NCI-H1417 treated with DMSO at 0.1 percent for 48 hours (cell line): ENCODE measurements at places on chromosomes 16 and 17.

DNA sequence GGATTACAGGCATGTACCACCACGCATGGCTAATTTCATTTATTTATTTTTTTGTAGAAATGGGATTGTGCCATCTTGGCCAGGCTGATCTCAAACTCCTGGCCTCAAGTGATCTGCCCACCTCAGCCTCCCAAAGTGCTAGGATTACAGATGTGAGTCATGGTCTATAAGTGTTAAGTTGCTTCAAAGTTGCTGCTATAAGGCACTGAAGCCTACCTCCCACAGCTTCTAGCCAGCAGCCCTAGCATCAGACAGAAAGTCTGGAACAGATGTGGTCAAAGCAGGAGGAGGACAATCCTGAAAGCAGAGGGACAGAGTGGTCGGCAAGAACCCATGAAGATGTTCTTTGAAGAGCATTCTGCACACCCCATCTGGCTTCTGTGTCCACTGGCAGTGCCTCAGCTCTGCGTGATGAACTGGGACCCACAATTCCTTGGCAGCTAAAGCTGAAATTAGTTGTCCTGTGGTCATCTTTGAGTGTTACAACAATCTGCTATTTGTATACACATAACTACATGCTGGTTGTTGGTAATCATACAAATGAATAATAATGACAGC, 11.2 kb downstream of the MAP3K14 start:
- DNase-seq = no peak

GRCh38 chr16:55398762-55399161, 74.8 kb downstream of the IRX6 start:
- no peak for DNase-seq

- DNase-seq = no peak
Measured at GRCh38 chr17:15909481-15909991, 35.4 kb upstream of the ADORA2B start.

DNA sequence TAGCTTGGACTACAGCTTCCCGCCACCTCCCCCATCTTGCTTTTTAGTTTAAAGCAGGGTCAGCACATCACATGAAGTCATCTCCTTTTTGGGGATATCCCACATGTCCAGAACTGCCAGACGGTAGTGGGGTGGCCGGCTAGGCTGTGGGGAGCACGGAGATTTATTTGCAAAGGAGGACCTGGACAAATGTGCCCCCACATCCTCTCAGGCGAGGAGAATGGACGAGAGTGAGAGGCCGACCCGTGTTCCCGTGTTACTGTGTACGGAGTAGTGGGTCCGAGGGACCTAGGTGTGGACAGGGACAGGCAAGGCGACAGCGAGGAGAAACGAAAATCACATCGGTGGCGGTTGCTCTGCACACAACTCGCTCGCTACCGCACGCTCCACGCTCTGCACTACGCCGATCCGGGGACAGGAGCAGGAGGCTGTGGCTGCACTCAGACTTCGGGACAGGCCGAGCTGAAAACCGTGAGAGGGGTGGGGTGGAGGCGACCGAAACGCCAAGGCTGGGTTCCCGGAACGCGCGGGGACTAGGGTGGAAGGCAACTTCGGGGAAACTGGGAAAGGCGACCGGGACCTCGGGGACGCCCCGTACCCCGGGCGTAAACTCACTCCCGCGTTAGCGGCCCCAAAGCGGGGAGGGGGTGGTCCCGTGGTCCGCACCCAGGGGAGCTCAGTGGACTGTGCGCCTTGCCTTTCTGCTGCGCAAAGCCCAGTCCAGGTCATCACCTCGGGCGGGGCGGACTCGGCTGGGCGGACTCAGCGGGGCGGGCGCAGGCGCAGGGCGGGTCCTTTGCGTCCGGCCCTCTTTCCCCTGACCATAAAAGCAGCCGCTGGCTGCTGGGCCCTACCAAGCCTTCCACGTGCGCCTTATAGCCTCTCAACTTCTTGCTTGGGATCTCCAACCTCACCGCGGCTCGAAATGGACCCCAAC, at the start of gene MT1A:
Gene MT1A (plus strand): TSS at position 853 of the 937 bp plus-strand sequence. CDS start 73 bp downstream, at position 926.
- no peak for DNase-seq

DNA sequence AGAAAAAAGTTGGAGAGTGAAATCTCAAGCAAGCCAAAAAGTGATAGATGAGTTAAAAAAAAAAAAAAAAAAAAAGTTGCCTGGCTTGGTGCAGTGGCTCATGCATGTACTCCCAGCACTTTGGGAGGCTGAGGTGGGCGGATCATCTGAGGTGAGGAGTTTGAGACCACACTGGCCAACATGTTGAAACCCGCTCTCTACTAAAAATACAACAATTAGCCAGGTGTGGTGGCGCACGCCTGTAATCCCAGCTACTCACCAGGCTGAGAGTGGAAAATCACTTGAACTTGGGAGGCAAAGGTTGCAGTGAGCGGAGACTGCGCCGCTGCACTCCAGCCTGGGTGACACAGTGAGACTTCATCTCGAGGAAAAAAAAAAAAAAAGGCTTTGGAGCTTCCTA, 668.8 kb downstream of the WWOX start:
- no peak for DNase-seq

DNA sequence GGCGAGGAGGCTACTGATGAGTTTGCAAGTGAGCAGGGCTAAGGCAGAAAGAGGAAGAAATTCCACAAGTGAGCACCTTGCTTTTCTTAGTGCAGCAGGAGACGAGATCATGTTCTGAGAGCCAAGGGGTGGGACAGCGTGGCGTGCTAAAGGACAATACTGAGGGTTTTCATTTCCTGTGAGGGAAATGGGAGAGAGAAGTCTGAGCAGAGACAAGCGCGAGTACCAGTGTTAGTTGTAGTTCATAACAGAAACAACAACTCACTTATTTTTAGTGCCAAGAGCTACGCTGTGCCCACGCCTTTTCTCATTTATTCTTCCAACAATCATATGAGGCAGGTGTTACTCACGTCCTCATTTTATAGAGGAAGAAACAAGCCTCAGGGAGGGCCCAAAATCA, 2.3 kb downstream of the SPACA3 start:
- DNase-seq = no peak

DNA sequence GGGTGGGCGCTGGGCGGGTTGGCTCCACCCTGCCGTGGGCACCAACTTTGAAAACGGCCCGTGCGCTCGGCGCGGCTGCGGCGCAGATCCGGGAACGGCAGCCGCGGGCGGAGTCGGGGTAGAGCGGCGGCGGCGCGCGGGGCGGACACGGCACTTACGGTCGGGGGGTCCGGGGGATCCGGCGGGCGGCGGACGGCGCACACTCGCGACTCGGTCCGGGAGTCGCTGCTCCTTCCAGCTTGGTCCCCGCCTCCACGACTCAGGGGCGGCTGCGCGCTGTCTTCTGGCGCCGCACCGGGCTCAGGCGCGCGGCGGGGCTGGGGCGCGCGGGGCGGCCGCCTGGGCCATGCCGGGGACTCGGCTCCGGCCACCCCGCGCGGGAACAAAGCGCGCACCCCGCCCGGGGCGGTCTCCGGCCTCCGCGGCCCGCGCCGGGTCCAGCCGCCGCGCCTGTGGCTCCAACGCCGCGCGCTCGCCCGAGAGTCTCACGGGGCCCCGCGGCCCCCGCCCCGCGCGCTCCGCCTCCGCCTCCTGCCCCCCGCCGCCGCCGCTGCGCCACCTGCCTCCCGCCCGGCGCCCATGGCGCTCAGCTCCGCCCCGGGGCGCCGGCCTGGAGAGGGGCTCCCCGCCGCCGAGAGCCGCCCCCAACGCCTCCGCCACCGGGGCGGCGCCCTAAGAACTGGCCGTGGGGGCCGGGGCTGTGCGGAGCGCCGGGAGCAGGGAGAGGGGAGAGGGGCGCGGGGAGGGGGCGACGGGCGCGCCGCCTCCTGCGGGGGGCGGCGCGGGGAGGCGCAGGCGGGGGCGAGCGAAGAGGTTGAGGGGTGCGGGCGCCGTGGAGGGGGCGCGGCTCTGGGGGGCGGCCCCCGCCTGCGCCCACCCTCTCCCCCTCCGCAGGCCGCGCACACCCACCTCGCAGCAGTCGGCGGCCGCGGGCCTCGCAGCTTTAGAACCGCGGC, 35.9 kb downstream of the CBFA2T3 start:
- no peak for DNase-seq

DNA sequence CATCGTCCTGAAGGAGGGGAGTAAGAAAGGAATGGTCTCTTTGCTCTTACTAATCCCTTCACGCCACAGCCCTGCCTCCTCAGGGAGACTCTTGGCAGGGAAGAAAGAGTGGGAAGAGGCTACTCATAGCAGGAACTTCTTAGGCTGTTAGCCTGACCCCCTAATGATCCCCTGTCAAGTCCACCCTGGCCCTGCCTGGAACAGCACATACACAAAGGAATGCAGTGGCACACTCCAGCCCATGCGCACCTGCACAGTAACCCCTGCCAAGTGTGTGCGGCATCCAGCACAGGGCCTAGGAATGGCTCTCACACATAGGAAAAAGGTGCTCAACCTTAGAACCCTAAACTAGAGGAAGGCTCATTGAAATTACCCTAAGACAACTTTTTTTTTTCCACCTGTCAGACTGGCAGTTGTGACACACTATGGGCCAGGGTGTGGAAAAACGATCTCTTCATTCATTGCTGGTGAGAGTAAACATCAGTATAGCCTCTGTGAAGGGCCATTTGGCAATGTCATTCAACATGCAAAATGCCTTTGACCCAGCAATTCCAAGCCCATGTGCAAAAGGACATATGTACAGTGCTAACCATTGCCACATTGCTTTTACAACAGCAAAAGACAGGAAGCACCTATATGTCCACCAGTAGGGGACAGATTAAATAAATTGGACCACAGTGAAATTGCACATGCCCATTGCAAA, 50.1 kb downstream of the PIMREG start:
- no peak for DNase-seq
